ENCODE measurements at places on chromosomes 3 and 15.
A peak's percentile ranks its signal among the peaks of the same experiment; 100 is the strongest.

- DNase-seq: no peak
These were observed 15.5 kb upstream of the SLITRK3 start for GRCh38 chr3:165211721-165212120.

DNA sequence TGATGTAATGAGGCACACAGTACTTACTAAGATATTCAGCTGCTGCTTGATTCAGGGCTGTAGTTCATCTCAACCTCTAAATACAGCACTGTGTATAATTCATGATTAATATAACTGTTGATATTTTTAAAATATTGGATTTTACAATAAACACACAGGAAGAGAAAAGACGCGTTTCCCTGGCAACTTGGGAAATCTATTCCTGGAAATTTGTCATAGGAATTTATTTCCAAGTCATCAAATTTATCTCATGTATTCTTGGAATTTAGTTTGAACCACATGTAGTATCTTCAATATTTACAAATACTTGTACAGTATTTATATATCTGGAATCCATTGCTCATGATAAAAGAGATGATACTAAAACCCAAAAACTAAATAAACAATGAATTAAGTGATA, 30.6 kb downstream of the EPHA3 start:
- no peak for DNase-seq

- DNase-seq: peak; percentile 57
These were observed 72.3 kb downstream of the TAMM41 start for GRCh38 chr3:11774296-11774877.

GRCh38 chr3:131390331-131390730, 8.8 kb downstream of the NUDT16 start:
- DNase-seq: no peak

DNA sequence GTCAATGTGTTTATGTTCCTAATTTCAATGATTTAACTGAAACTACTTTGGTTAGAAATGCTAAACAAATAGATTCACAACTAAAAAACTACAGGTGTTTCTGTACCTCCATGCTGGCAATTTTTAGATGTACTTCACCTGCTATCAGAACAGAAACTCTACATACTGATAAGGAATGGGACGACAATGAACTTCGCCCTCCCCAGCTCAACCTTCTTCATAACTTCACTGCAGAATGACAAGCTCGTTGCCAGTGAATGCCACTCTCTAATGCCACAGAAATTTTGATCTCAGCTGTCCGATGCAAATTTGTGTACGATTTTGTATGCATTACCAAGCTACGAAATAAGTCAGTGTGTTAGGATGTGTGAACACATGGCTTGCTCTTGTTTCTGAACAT, 133.4 kb downstream of the FOXP1 start:
- no peak for DNase-seq

DNA sequence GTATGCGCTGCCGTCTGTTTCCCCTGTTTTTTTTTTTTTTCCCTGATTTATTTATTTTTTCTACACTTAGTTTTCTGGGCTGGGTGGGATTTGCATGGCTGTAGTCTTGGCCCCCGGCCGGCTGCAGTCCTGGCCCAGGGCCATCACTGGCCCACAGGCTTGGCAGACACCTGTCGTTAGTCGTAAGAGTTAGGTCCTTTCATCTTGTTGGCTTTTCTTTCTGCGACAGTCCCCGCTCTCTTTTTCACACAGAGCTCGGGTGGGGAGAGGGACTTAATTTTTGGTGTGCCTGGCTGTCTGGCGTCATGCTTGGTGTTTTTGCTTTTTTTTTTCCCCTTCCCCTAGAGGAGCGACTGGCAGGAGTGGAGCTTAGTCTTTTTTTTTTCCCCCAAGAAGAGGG, 183.4 kb downstream of the KLF13 start:
- DNase-seq: no peak

- no peak for DNase-seq
These were observed 65.9 kb upstream of the ARL6 start for GRCh38 chr3:97698691-97699090.

GRCh38 chr3:161038725-161039124, 66.4 kb downstream of the B3GALNT1 start:
- DNase-seq: no peak

GRCh38 chr15:60389261-60390077, 8.3 kb downstream of the ANXA2 start:
- no peak for DNase-seq
